ENCODE measurements at places on chromosomes 2 and 18. TPM values are rescaled to one million over a fixed set of nuclear protein-coding genes. Genes with fewer than 3 reads are reported as not detected.

The CFAP210 gene
- total RNA-seq, result 1.6 TPM

The CHCHD5 gene
- total RNA-seq, result 18.4 TPM

The ALLC gene
- not detected for total RNA-seq

The HMSD gene
- not detected for total RNA-seq

The GPAT2 gene
- total RNA-seq, result 5.0 TPM

Data from T-helper 17 cell (primary cell).